ENCODE measurements at places on chromosomes 3 and 15. TPM values are rescaled to one million over a fixed set of nuclear protein-coding genes. Genes with fewer than 3 reads are reported as not detected.

The SLCO2A1 gene
- 2.5 TPM for total RNA-seq

- no peak overlapping the region for H3K4me3 ChIP-seq
- DNase-seq, result no peak
- H3K4me1 ChIP-seq, result no peaks in the 10 kb centered on the region
- H3K27me3 ChIP-seq, result no peaks in the 10 kb centered on the region
- no peak overlapping the region for H3K27ac ChIP-seq
Measured at GRCh38 chr15:32687556-32687955, 30.2 kb upstream of the GREM1 start.

DNA sequence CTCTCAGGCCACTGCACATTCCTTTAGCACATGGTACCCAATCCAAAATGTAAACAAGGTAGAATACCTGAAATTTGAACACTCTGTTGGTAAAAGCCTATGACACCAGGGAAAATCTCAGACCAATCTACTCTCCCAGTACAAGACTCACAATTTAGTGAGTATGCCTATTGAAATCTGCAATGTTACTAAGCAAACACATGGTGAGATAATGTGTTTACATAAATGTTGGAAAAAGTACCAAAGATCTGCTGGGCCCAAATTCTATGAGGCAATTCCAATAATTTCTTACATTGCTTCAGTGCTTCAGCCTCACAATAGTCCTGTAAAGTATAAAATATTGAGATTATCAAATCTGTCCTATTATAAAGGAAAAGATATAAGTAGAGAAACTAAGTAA is 536.1 kb downstream of the PYDC2 start:
- H3K4me3 ChIP-seq, result no peak overlapping the region
- no peaks in the 10 kb centered on the region for H3K4me1 ChIP-seq
- DNase-seq, result no peak
- no peaks in the 10 kb centered on the region for H3K27me3 ChIP-seq
- no peaks in the 10 kb centered on the region for H3K36me3 ChIP-seq

DNA sequence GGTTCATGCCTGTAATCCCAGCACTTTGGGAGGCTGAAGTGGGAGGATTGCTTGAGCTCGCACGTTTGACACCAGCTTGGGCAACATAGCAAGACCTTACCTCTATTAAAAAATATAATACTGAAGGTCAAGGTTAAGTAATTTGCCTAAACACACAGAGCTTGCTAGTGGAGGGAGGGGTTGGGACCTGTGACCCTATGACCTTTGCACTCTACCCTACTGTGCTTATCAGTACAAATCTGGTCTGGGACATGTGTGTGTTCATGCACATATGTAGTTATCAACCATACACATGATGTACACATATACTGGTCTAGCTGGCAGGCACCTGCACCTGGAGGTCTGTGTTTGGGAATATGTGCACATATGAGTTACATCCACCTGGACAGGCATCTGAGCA is 117.9 kb upstream of the HACD2 start:
- no peak overlapping the region for H3K27ac ChIP-seq
- H3K4me1 ChIP-seq, result peaks cover 23% of the 10 kb centered on the region
- DNase-seq, result no peak
- H3K27me3 ChIP-seq, result no peaks in the 10 kb centered on the region
- no peak overlapping the region for H3K4me3 ChIP-seq

DNA sequence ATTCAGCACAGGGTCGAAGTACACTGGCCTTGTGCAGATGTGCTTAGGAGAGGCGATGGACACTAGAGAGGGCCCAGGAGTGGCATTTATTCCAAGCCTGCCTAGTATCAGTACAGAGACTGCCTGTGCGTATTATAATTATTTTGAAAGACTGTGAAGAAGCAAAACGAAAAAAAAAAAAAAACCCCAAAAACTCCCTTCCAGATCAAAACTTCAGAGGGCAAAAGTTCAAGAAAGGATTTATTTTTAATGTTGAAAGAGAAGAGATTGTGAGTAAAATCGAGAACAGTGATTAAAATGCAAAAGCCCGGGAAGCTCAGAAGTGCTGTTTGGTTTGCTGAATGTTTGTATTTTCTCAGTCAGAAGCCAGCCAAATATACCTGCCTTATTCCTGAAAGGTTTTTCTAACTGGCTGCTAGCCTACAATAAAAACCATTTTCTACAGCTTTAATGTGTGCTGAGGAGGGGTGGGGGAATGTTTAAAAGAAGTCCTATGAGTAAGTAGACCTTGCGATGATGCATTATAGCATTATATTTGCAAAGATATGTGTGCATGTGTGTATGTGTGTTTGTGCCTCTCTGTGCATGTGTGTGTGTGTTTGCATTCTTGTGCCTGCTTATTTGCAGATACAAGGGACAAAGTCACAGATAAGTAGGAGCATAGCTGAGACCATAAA is 19.3 kb upstream of the LZTFL1 start:
- H3K4me1 ChIP-seq, result no peaks in the 10 kb centered on the region
- no peaks in the 10 kb centered on the region for H3K36me3 ChIP-seq
- H3K4me3 ChIP-seq, result no peak overlapping the region
- no peaks in the 10 kb centered on the region for H3K27me3 ChIP-seq
- no peak overlapping the region for H3K27ac ChIP-seq

DNA sequence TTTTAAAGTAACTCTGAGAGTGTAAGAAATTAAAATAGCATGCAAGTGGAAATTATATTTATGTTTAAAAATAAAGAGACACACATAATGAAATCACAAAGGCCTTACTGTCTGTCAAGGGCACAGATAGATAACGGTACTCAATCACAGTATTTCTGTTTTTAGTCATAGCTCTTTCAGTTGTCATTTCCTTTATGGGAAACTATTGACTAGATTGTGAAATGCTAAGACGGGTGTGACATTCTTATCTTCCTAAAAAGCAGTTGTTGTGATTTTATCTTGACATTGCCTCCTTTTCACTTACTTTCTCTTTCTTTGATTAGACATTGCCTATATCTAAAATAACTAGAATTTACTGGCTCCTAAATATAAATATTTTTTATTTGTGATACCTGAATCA is 100.1 kb upstream of the PLSCR5 start:
- H3K36me3 ChIP-seq, result no peaks in the 10 kb centered on the region
- no peak overlapping the region for H3K27ac ChIP-seq
- H3K27me3 ChIP-seq, result no peaks in the 10 kb centered on the region
- no peaks in the 10 kb centered on the region for H3K4me1 ChIP-seq
- no peak overlapping the region for H3K4me3 ChIP-seq

- H3K36me3 ChIP-seq, result no peaks in the 10 kb centered on the region
- no peak overlapping the region for H3K4me3 ChIP-seq
- H3K4me1 ChIP-seq, result peaks cover 10% of the 10 kb centered on the region
- no peak overlapping the region for H3K27ac ChIP-seq
Measured at GRCh38 chr3:13041113-13041776, 32.0 kb downstream of the IQSEC1 start.
